ENCODE measurements at places on chromosomes 3 and 15.

DNA sequence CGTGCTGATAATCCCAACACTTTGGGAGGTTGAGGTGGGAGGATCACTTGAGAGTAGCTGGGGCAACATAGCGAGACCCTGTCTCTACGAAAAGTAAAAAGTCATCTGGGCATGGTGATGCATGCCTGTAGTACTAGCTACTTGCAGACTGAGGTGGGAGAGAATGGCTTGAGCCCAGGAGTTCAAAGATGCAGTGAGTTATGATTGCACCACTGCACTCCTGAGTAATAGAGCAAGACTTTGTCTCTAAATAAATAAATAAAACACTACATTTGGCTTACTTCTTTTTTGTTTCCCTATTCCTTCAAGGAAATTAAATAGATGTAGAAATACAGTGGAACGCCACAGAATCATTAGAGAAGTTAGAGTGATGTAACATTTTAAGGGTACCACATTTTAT, 20.1 kb upstream of the LDHAL6B start:
- DNase-seq, result no peak

GRCh38 chr15:41279535-41280283, 48.6 kb downstream of the CHP1 start:
- no peak for DNase-seq

- DNase-seq, result no peak
These were observed 87.1 kb upstream of the VEPH1 start for GRCh38 chr3:157590273-157590672.

- no peak for DNase-seq
These were observed 129.7 kb downstream of the MITF start for GRCh38 chr3:69868841-69869420.

DNA sequence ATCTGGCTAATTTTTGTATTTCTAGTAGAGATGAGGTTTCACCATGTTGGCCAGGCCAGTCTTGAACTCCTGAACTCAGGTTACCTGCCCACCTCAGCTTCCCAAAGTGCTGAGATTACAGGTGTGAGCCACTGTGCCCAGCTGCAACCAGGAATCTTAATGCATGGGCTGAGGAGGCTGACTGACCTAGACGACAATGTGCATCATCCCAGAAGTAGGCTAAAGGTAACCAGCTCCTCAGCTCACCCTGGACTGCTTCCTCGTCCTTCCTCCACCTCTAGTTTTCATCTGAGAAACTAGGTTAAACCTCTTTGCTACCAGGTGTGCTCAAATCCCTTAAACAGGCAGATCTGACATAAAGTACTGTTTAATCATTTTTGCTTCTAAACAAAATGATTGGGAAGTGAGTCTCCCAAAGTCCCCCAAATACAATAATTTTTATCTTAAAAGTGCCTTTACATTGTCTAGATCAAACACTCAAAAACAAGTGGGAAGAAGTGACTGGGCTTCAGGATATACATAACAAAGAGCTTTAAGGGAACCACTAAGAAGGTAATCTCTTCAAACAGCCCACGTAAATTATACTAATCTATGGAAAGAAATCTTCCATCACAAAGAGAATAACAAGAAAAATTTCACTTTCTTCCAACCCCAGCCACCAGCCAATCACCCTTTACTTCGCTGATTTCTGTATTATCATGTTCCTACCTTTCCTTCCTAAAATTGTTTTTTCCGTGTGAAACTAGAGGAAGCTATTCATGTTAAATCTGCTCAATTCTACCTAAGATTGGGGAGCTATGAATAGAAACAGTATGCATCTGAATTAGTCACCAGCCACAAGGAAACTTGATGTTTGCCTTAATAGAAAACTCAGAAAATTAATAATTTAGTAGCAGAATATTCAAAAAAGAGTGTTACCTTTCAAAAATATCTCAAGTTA, 34.7 kb downstream of the IGF2BP2 start:
- DNase-seq, result no peak

DNA sequence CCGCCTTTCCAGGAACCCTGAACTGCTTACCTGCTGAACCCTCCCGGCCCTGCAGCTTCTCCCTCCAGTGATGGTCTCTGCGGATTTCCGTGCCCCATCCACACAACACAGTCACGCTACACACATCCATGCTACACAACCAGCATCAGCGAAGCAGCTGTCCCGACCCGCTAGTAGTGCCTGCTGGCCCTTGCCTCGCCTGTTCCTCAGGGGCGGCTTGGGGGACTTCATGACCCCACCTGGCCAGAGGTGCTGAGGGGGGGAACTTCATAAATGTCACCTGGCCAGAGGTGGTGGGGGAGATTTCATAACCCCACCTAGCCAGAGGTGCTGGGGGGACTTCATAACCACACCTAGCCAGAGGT, 530 bp upstream of the TUBGCP5 start:
- DNase-seq, result no peak

DNA sequence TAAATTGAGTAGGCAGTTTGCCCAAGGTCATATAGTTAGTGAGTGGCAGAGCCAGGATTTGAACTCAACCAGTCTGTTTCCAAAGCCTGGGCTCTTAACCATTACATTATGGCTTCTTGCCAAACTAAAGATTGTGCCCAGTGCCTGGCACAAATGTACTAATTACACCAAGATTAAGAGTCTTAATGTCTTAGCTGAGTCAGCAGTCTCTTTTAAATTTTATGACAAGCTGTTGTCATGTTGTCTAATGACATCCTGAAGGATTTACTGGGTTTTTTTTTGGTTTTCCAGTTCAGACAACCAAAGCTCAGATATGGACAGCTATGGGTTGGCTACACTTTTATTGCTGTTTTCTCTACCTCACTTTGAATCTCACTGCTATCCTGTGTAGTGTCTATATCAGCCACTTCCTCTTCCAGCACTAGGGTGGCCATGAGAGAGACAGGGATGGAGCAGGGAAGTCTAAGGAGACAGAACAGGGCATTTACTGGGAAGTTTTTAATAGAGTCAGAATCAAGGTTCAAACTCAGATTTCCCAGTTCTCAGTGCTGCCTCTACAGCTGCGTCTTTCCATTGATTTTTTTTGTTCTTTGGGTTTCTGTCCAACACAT, 10.5 kb downstream of the FBXL2 start:
- no peak for DNase-seq

- no peak for DNase-seq
These were observed 29.3 kb upstream of the MAGEF1 start for GRCh38 chr3:184741259-184741556.

- no peak for DNase-seq
These were observed 32.4 kb upstream of the PLSCR2 start for GRCh38 chr3:146501752-146502151.

- no peak for DNase-seq
These were observed 23.5 kb downstream of the PAK2 start for GRCh38 chr3:196763179-196763578.

- no peak for DNase-seq
These were observed 70.5 kb downstream of the LRTM1 start for GRCh38 chr3:54857343-54857742.

DNA sequence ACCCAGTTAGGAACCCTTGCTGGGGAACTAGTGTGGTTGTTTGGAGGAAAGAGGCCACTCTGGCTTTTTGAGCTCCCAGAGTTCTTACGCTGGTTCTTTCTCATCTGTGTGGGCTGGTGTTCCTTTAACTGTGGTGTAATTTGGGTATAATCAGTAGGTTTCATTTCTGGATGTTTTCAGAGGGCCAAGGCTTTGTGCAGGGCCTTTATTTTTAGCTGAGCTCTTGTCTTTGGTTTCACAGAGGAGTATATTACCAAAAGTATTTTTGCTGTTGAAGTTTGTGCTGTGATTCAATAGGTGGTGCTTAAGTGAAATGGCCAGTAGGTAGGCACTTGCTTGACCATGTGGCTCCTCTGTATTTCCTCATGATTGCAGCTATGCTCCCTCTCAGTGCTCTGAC, 357.9 kb downstream of the KCNH8 start:
- no peak for DNase-seq

DNA sequence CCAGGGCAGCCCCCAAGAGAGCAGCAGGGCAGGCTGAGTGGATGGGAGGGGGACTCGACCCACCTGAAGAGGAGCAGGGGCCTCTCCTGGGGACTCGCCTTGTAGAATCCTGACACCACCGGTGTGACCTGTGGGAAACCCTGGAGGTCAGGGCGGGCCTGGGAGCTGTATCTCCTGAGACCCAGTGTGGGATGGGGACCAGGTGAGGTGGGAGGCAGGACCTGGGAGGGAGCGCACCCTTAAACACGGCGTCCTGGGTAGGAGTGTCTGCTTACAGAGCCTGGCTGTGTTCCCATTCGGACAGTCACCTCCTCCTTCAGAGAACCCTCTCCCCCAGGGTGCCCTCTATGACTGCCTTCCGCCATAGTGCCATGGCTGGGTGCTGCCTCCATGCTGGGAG, 27.1 kb downstream of the C15orf39 start:
- DNase-seq, result no peak

DNA sequence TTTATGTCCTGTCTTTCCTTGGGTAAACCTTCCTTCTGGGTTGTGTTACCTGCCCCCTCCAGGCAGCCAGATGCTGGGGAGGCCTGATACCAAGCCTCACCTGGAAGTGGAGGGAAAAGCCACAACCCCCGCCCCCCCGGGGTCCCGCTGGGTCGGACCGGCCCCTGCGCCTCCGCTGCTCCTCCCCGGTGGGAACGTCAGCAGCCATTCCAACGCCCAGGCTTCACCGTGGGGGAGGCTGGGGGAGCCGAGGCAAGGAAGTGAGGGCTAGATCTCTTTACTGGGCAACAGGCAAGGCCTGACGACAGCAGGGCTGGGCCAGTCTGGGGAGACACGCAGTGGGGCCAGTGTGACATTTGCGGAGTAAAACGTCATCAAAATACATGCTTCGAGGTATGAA, 53.0 kb upstream of the SNRPA1 start:
- DNase-seq, result no peak

DNA sequence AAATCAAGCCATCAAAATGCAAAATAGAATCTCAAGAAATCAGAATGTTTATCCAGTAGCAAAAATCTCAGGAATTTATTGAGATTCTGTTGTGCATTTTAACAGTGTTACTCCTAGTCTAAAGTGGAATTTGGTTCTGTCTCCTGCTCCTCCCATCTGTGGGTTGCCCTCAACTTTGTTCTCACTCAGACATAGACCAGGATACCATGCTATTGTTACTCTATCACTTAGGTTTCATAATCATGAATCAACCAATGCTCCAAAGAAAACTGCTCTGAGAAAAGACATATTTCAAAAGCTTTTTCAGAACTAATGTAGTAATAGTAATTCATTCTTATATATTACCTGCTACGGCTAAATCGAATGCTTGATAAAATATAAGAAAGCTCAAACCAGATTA, 274.7 kb downstream of the RBMS3 start:
- DNase-seq, result no peak

GRCh38 chr3:141942006-141942405, 65.6 kb downstream of the ATP1B3 start:
- no peak for DNase-seq

DNA sequence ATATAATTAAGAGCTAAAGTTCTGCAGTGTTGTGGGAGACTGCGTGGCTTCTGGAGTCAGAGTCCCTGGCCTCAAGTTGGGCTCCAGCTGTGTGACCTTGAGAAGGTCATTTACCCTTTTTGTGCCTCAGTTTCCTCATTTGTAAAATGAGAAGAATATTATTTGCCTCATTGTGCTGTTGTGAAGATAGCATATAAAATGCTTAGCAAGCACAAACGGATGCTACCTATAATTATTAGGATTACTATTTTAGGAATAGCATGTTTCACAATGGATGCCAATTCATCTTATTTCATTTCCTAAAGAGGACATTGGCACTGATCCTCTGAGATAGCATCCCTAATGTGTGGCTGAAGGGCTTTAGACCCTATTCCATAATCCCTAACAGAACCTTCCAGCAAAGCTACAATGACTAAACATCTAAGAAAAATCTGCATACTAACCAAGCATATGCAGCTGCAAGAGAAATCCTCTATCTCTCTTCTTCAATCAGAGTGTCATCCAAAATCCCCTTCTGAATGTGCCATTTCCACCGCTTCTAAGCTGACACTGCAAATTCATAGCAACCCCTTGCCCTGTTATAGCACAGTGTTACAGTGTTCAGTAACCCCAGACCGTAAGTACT, 148.3 kb downstream of the RBMS3 start:
- DNase-seq, result no peak

GRCh38 chr15:74200871-74201419, 1.6 kb downstream of the STRA6 start:
- no peak for DNase-seq

GRCh38 chr3:151281671-151282324, 3.5 kb upstream of the P2RY14 start:
- DNase-seq, result no peak

- no peak for DNase-seq
These were observed 225.9 kb upstream of the CD96 start for GRCh38 chr3:111315930-111316587.

DNA sequence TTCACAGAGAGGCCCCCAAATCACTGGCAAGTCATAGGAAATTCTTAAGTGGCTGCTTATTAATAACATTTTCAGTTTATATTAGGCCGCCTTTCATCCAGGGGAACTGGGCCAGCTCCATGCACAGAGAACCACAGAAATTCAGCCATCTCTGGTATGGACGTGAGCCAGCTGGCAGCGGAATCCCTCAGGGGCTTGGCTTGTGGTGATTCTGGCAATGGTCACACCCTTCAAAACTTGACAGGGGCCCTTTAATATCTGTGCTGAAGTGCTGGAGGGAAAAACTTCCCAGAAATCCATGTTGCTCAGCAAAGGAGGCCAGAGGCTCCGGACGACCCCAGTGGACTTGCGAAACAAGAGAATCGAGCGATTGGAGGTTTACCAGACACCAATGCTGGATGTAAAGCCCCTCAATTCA, 11.3 kb downstream of the PRICKLE2 start:
- DNase-seq, result peak; percentile 76
